ENCODE measurements at places on chromosomes 2 and 18.

GRCh38 chr2:128691526-128691925 is 372.9 kb upstream of the HS6ST1 start:
- DNase-seq, result no peak

DNA sequence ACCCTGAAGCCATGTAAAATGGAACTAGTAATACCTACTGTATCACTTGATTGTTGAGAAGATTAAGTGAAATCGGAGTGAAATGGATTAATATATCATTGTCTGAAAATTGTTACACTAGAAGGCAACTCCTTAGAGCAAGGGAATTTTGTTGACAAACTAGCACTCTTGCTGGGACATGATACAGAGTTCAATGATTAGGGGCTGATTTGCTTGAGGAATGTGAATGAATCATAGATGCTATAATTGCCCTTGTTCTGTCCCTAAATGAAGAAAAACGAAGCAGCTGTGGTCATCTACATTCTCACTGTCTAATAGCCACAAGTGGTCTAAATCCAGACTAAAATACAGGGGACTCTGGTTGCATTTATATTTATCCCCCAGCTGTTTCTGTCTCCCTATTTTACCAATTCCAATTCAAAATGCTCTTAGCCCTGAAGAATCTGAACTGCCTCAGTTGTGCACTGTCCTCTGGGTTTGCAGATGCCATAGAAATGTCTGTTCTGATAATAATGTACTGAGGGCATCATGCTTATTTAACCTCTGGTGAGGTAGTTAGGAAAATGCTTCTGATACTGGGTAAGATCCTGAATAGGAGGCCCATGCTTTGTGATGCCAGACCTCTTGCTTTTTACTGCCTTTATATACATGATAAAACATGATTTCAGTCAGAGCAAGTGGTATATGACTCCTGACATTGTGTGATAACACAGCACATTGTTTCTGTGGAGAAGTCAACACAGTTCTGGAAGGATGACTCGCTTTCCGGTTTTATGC is 382.1 kb downstream of the NRXN1 start:
- no peak for DNase-seq

GRCh38 chr2:43045866-43046265 is 180.5 kb downstream of the ZFP36L2 start:
- no peak for DNase-seq

- DNase-seq, result no peak
These were observed 6.3 kb downstream of the TLK1 start for GRCh38 chr2:171154348-171154747.

DNA sequence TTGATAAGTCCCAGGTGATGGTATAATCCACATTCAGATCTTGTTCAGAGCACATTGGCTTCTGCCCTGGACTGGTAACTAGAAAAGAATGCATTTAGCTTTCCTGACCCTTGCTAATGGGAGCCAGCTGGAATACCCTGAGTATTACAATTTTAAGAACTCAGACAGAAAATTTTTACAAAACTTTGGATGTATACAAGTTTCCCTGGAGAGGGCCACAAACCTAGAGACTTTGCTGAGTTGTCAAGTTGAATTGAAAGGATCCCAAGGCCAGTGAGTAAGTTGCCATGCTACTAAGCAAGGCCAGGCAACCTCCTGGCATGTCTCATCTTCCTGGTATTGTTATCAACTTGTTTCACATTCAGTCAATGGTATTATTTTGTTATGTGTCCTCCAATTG is 20.0 kb upstream of the NABP1 start:
- no peak for DNase-seq

- no peak for DNase-seq
These were observed 26.7 kb upstream of the ALPP start for GRCh38 chr2:232351686-232352510.

GRCh38 chr2:241037498-241037897 is 39.1 kb downstream of the SNED1 start:
- no peak for DNase-seq

DNA sequence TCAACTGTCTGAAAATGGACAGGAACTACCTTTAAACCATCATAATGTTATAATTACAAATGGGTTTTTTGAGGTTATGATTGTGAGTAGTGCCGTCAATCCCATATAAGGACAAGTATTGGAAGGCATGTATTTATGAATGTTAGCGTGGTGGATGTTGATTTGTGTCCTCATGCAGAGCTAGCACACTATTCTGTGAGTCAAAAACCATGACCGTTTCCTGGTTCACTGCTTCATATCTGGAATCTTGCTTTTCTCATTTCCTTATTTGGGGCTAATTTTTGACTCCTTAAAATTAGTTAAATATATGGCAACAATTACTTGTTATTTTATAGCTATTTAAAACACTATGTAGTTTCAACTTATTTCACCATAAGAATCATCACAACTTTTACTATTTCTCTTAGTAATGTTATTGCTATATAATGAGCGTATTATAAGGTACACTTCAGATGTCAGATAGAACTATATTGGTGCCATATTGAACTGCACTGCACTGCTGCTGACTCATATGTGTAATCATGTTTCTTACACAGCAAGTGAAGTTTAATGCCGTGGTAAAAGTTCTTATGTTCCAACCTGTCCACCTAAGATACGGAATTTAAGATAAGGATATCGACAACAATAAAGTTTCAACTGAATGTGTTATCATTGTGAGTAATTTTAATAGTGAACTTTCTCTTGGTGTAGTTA is 192.8 kb downstream of the PTGR3 start:
- DNase-seq, result no peak
